Mesothelial cell of epicardium (in vitro differentiated cells): ENCODE measurements at places on chromosomes 5 and 9.

- H3K27me3 ChIP-seq, result no peaks in the 10 kb centered on the region
- H3K27ac ChIP-seq, result peak overlapping the region; percentile 99
- no peak for DNase-seq
Observed at GRCh38 chr5:179733772-179734126, 1.1 kb downstream of the MAML1 start.

DNA sequence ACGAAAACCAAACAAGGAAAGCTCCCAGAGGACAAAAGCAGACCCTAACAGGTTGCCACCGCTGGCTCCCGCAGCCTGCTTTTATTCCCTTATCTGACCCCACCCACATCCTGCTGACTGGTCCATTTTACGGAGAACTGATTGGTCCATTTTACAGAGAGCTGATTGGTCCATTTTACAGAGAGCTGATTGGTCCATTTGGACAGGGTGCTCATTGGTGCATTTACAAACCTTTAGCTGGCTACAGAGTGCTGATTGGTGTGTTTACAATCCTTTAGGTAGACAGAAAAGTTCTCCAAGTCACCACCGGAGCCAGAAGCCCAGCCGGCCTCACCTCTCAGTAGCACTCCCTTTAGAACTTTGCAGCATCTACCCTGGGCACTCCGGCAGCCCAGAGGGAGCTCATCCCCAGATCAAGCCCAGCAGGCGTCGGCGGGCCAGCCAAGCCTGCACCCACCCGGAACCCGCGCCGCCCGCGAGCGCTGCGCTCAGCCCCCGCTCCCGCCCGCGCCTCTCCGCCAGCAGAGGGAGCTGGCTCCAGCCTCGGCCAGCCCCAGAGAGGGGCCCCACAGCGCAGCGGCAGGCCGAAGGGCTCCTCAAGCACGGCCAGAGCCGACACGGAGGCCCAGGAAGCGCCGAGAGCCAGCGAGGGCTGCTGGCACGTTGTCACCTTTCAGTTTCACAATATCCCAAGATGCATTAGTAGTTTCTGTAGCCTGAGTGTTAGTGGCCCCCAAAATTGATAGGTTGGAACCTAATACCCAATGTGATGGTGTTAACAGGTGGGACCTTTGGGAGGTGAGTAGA is 35.3 kb upstream of the CLPTM1L start:
- H3K27ac ChIP-seq, result no peak overlapping the region
- peaks cover 85% of the 10 kb centered on the region for H3K27me3 ChIP-seq
- H3K4me1 ChIP-seq, result peaks cover 1% of the 10 kb centered on the region
- H3K4me3 ChIP-seq, result peak overlapping the region; percentile 31

GRCh38 chr9:112041536-112042243 is 133.4 kb downstream of the SUSD1 start:
- H3K27me3 ChIP-seq, result no peaks in the 10 kb centered on the region
- H3K4me1 ChIP-seq, result peaks cover 32% of the 10 kb centered on the region
- peaks cover 26% of the 10 kb centered on the region for H3K36me3 ChIP-seq
- peak; percentile 41 for DNase-seq
- peak overlapping the region; percentile 87 for H3K27ac ChIP-seq
- no peak overlapping the region for H3K4me3 ChIP-seq

GRCh38 chr5:132405646-132406045 is 36.1 kb downstream of the SLC22A5 start:
- no peaks in the 10 kb centered on the region for H3K27me3 ChIP-seq
- peaks cover 5% of the 10 kb centered on the region for H3K36me3 ChIP-seq
- H3K4me1 ChIP-seq, result peaks cover 19% of the 10 kb centered on the region
- no peak for DNase-seq
- H3K4me3 ChIP-seq, result no peak overlapping the region

- no peak overlapping the region for H3K27ac ChIP-seq
- no peaks in the 10 kb centered on the region for H3K36me3 ChIP-seq
- H3K4me1 ChIP-seq, result no peaks in the 10 kb centered on the region
- H3K4me3 ChIP-seq, result no peak overlapping the region
- DNase-seq, result no peak
Observed at GRCh38 chr9:74415995-74416394, 81.1 kb upstream of the RORB start.

DNA sequence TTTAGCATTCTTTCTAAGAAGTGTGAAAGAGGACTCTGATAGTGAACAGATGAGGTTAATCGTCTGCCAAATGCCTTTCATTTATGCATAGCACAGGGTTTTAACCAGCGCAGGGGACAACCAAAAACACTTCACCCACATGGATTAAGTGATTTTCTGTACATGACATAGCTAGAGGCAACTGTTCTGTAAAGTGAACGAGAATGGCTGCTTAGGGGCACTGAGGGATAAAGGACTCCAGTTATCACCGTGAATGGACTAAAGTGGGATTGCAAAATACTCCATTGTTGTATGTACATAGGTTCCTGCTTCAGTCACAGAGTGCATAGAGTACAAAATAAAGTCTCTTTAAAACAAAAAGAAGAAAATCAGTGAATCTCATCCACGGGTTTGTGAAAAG is 456.8 kb downstream of the DMAC1 start:
- H3K4me3 ChIP-seq, result no peak overlapping the region
- no peak for DNase-seq
- H3K36me3 ChIP-seq, result no peaks in the 10 kb centered on the region
- H3K4me1 ChIP-seq, result peaks cover 7% of the 10 kb centered on the region

GRCh38 chr9:92179286-92180001 is 64.2 kb upstream of the SPTLC1 start:
- H3K27me3 ChIP-seq, result no peaks in the 10 kb centered on the region
- no peak overlapping the region for H3K4me3 ChIP-seq
- H3K4me1 ChIP-seq, result no peaks in the 10 kb centered on the region
- no peaks in the 10 kb centered on the region for H3K36me3 ChIP-seq
- no peak overlapping the region for H3K27ac ChIP-seq

DNA sequence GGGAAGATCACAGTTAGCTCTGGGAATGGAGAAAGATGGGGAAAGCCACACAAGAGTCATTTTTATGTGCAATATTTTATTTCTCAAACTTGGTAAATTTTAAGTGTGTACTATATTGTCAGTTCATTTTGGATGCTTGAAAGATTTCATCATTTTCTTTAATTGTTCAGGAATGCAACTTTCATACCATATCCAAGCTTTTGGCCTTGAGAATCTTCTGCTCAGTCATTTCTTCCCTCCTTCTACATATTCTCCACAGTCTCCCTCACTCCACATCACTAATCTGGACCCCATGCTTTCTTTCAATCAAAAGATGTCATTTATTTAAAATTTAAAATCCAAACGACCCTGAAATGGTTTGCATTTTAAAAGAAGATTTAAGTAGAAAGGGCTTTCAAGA is 135.4 kb downstream of the FAM114A2 start:
- peaks cover 1% of the 10 kb centered on the region for H3K27me3 ChIP-seq
- no peak overlapping the region for H3K27ac ChIP-seq
- no peak for DNase-seq
- no peak overlapping the region for H3K4me3 ChIP-seq

- H3K36me3 ChIP-seq, result no peaks in the 10 kb centered on the region
- no peaks in the 10 kb centered on the region for H3K27me3 ChIP-seq
- H3K4me3 ChIP-seq, result no peak overlapping the region
- no peak overlapping the region for H3K27ac ChIP-seq
- H3K4me1 ChIP-seq, result peaks cover 22% of the 10 kb centered on the region
Observed at GRCh38 chr5:154749491-154749890, 5.7 kb upstream of the LARP1 start.

GRCh38 chr5:98964621-98965020 is 35.8 kb upstream of the CHD1 start:
- H3K4me1 ChIP-seq, result no peaks in the 10 kb centered on the region
- no peak for DNase-seq
- H3K36me3 ChIP-seq, result peaks cover 5% of the 10 kb centered on the region
- no peak overlapping the region for H3K27ac ChIP-seq
- no peaks in the 10 kb centered on the region for H3K27me3 ChIP-seq

- no peak overlapping the region for H3K4me3 ChIP-seq
- peaks cover 71% of the 10 kb centered on the region for H3K27me3 ChIP-seq
- H3K4me1 ChIP-seq, result no peaks in the 10 kb centered on the region
- no peak overlapping the region for H3K27ac ChIP-seq
- no peaks in the 10 kb centered on the region for H3K36me3 ChIP-seq
- no peak for DNase-seq
Observed at GRCh38 chr9:135165756-135166519, 78.5 kb downstream of the OLFM1 start.

GRCh38 chr5:148457183-148457620 is 73.4 kb downstream of the FBXO38 start:
- H3K27me3 ChIP-seq, result peaks cover 1% of the 10 kb centered on the region
- peaks cover 12% of the 10 kb centered on the region for H3K4me1 ChIP-seq
- no peak overlapping the region for H3K27ac ChIP-seq
- DNase-seq, result no peak
- no peaks in the 10 kb centered on the region for H3K36me3 ChIP-seq
- H3K4me3 ChIP-seq, result no peak overlapping the region

- H3K27ac ChIP-seq, result no peak overlapping the region
- peaks cover 29% of the 10 kb centered on the region for H3K4me1 ChIP-seq
- DNase-seq, result no peak
Observed at GRCh38 chr5:6487081-6487480, 38.4 kb downstream of the UBE2QL1 start.

- no peak overlapping the region for H3K4me3 ChIP-seq
- H3K36me3 ChIP-seq, result peaks cover 4% of the 10 kb centered on the region
- peaks cover 52% of the 10 kb centered on the region for H3K4me1 ChIP-seq
- DNase-seq, result no peak
- H3K27me3 ChIP-seq, result peaks cover 2% of the 10 kb centered on the region
- peak overlapping the region; percentile 40 for H3K27ac ChIP-seq
Observed at GRCh38 chr9:110131499-110131898, 76.5 kb downstream of the C9orf152 start.

DNA sequence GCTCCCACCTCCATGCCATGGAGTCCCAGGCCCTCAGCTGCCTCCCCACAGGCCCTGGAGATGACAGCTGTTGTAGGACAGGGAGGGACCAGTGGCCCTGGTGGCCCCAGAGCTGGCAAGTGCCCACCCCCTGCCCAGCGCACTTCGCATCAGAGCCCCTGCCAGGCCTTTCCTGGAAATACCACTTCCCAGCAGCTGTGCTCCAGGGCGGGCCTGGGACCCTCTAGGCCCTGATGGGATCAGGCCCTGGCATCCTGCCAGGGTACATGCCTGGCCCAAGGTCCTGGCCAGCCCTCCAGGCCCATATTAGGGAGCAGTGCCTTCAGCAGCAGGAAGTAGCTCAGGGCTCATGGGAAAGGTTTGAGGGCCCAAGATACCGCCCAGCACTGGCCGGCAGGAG is 2.5 kb downstream of the KCNT1 start:
- peaks cover 1% of the 10 kb centered on the region for H3K4me1 ChIP-seq
- DNase-seq, result no peak
- H3K4me3 ChIP-seq, result no peak overlapping the region
- no peaks in the 10 kb centered on the region for H3K36me3 ChIP-seq
- H3K27me3 ChIP-seq, result peaks cover 51% of the 10 kb centered on the region

- no peak overlapping the region for H3K4me3 ChIP-seq
- no peaks in the 10 kb centered on the region for H3K36me3 ChIP-seq
- peaks cover 29% of the 10 kb centered on the region for H3K4me1 ChIP-seq
- H3K27ac ChIP-seq, result no peak overlapping the region
- no peak for DNase-seq
Observed at GRCh38 chr9:132046456-132046855, 33.2 kb downstream of the MED27 start.

- no peaks in the 10 kb centered on the region for H3K36me3 ChIP-seq
- H3K27ac ChIP-seq, result peak overlapping the region; percentile 74
- H3K27me3 ChIP-seq, result no peaks in the 10 kb centered on the region
- H3K4me1 ChIP-seq, result peaks cover 16% of the 10 kb centered on the region
- DNase-seq, result no peak
- H3K4me3 ChIP-seq, result no peak overlapping the region
Observed at GRCh38 chr5:54743997-54744788, 226.6 kb downstream of the SNX18 start.

- DNase-seq, result no peak
- peaks cover 9% of the 10 kb centered on the region for H3K4me1 ChIP-seq
- H3K4me3 ChIP-seq, result no peak overlapping the region
- no peak overlapping the region for H3K27ac ChIP-seq
Observed at GRCh38 chr5:83177803-83178202, 100.5 kb downstream of the XRCC4 start.

DNA sequence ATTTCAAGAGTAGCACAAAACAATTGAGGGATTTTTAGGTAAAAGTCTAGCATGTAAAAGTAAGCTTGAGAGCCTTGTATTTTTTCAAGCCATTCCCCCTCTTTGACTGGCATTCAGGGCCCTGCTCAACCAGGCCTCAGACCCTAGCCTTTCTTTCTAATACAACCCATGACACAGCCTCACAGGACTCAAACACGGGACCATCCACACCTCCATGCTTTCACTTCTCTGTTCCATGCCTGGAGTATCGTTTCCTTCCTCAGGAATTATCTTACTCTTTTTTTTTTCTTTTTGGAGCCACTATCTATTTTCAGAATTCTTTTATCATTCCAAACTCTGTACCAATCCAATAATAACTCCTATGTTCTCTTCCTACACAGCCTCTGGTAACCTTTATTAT is 560.2 kb upstream of the CLINT1 start:
- peaks cover 22% of the 10 kb centered on the region for H3K4me1 ChIP-seq
- no peaks in the 10 kb centered on the region for H3K27me3 ChIP-seq
- no peak for DNase-seq
- H3K36me3 ChIP-seq, result no peaks in the 10 kb centered on the region
- H3K27ac ChIP-seq, result no peak overlapping the region

- H3K4me1 ChIP-seq, result no peaks in the 10 kb centered on the region
- peaks cover 19% of the 10 kb centered on the region for H3K36me3 ChIP-seq
- no peak for DNase-seq
- no peak overlapping the region for H3K4me3 ChIP-seq
Observed at GRCh38 chr5:176954050-176954449, 52.5 kb downstream of the UIMC1 start.

DNA sequence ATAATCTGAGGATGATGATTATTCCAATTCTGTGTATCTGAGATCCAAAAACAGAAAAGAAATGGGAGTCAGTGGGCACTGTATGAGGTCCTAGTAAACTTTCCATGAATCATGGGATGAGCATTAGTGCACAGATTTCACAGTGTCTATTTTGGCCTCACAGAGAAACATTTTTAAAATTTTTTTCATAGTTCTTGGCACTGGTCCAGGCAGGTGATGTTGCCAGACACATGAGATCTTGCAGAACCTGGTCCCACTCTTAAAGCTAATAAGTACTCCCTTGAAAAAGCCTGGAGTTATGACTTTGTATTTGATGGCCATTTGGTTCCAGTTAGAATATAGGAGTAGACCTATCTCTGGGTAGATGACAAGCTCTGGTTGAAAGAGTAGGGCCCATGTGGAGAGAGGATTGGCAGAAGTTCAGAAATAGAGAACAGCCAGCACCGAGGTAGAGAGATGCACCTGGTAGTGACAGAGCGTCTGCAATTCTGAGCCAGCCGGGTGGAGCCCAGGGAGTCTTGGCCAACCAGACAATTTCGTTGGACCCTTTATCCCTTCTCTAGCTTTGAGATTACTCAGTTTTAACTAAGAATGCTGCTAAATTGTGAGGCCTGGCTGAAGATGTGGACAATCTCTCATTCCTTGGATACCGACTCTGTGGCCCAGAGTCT is 6.3 kb upstream of the TNFSF15 start:
- no peaks in the 10 kb centered on the region for H3K27me3 ChIP-seq
- DNase-seq, result no peak
- H3K27ac ChIP-seq, result peak overlapping the region; percentile 76
- peaks cover 22% of the 10 kb centered on the region for H3K4me1 ChIP-seq
- no peak overlapping the region for H3K4me3 ChIP-seq
- no peaks in the 10 kb centered on the region for H3K36me3 ChIP-seq
